ENCODE measurements at places on chromosomes 5 and 9. TPM values are rescaled to one million over a fixed set of nuclear protein-coding genes. Genes with fewer than 3 reads are reported as not detected.

DNA sequence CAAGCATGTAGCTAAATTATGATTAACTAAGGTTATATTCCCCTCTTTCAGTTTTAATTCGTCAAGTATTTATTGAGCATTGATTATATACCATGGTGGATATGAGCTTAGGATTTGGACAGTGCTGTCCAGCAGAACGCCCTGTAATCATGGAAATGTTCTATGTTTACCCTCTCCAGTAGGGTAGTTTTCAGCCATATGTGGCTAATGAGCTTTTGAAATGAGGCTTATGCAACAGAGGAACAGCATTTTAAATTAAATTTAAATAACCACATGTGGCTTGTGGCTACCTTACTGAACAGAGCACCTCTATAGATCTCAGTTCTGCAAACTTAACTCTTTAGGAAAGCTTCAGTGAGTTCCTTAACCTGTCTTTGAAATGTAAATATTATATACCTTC lies 59.1 kb downstream of the JMY start:
- DNase-seq = no peak

DNA sequence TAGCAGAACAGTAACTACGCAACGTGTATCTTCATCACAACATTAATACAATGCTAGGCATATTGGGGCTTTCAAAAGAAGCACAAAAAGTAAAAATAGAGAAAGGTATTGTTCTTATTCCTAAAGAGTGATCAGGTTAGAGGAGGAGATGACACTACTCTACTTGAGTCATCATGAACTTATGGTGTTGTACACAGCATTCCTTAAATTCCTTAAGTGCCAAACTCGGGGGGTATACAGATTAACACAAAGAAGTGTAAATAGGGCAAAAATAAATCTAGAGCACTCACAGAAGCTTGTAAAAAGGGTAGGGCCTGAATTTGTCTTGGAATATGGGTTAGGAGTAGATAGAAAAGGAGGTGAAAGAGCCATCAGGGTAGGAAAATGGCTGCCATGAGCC lies 308.0 kb upstream of the DAP start:
- DNase-seq = no peak

DNA sequence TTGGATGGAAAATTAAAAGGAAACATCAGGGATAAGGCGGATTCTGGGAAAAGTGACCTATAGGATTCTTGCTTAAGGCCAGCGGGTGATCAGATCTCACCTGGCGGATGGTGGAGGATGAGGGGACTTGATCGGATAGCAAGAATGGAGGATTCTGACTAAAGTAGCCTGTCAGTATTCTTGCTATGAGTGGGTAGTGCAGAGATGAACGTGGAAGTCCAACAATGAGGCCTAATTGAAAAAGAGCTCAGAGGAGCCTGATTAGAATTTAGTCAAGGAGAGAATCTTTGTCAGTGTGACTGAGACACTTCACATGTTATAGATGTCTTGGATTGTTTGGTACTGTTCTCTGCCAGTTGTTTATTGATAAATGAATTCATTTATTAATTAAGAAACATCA lies 24.9 kb downstream of the CAST start:
- DNase-seq = no peak

DNA sequence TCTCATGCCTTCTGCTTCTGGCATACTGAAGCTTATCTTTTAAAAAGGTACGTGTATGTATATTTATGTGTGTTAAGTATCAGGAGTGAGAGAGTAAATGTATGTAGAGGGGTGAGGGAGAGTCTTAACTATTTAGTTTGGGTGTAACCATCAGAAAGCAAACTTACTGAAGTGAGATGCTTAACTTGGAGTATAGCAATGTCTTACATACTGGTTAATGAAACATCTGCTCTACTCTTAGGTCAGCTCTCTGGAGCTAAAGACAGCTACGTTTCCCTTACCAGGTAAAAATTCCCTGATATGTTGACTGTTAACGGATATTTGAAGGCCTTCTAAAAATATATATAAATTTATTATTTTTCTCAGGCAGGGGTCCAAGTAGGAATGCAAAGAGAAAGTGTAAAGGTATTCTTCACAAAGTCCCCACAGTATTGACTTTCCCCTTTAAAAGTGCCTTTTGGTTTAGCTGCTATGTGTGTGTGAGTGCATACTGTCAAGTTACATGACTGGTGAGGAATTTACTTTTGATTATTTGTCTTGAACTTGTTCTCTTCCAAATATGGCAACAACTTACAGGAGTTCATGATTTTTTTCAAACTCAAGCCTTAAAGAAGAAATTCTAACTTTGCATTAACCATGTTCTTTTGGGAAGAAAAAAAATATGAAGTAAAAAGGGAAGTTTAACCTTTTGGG lies 12.3 kb upstream of the C5orf24 start:
- DNase-seq = no peak

DNA sequence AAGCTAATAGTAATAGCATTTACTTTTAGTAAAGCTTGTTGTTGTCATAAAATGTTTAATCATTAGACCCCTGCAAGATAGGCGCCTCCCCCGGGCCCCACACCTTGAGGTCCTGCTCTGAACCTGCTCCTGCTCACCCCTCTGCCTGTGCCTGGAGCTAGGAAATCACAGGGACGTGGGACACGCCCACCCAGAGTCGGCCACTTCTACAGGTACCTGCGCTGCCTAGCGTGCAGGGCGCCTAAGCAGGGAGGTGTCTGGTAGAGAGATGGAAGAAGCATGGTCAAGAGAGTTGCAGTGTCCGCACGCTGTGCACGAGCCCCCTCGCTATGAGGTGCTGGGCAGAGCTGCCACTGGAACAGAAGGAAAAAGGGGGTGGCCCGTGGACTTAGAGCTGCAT lies 52.6 kb downstream of the HINT1 start:
- no peak for DNase-seq

DNA sequence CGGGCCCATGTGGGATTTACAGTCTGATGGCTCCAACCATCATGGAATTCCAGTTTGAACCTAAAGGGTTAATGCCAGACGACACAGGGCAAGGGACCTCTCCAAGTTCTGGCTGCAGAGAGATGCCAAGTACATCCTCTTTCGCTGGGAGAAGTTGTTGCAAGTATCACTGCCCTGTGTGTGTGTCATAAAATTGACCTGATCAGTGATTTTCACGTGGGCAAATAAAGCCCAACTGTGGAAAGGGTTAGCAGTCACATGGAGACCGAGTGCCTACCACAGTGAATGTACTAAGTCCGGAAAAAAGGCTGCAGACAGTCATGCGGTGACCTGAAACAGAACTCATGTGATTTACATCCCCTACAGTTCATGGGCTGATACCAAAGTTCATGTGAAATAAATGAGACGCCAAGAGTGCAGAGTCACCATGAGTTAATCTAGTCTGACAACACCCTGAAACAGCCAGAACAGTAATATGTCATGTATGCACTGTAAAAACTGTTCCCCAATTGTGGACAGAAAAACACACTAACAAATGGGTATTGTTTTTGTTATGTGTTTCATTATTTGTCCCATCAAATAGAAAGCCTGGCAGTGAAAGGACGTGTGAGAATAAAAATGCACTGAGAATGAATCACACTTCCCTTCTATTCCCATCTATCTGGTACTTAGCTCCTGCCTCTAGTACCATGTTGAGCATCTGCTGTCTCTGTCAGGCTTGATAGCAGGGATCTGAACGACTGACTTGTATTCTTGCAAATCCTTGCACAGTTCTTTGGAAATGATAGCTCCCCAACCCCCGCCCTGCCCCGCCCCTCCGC lies 115.7 kb downstream of the SUSD1 start:
- peak; percentile 99 for DNase-seq

DNA sequence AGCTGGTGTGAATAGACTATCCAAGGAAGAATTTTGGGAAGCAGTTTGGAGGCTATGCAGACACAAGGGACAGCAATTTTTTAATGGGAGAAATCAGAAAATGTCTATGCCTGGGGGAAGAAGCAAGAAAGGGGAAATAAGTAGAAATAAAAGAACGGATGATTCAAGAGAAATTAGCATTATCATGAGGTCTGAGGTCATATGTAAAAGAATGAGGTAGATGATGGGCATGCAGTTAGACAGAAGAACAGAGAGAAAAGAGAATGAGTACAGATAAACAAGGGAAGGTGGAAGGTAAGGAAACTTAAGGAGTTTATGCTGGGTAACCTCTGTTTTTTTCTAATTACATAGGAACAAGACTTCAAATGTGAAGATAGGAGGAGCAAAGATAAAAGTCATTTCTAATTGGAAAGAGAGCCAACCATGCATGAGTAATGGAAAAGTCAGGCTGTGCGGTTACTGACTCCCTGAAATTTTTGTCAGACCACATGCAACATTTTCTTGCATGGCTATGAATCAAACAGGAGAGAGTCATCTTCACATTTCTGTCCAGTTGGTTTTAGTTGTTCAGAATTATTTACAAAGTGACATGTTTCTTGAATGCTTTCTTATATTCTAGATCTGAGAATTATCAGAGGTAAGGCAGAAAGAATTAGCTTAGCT lies 101.0 kb upstream of the PIK3R1 start:
- DNase-seq = no peak

GRCh38 chr5:131252824-131253171 lies 11.1 kb upstream of the CDC42SE2 start:
- DNase-seq = peak; percentile 16

- no peak for DNase-seq
Measured at GRCh38 chr5:92567831-92568450, 1013.1 kb downstream of the NR2F1-AS1 start.

Gene QRFP
- 0.36 TPM for polyA plus RNA-seq

GRCh38 chr9:2267181-2267745 lies 252.1 kb downstream of the SMARCA2 start:
- no peak for DNase-seq

Gene LCN15
- polyA plus RNA-seq = 14.0 TPM

DNA sequence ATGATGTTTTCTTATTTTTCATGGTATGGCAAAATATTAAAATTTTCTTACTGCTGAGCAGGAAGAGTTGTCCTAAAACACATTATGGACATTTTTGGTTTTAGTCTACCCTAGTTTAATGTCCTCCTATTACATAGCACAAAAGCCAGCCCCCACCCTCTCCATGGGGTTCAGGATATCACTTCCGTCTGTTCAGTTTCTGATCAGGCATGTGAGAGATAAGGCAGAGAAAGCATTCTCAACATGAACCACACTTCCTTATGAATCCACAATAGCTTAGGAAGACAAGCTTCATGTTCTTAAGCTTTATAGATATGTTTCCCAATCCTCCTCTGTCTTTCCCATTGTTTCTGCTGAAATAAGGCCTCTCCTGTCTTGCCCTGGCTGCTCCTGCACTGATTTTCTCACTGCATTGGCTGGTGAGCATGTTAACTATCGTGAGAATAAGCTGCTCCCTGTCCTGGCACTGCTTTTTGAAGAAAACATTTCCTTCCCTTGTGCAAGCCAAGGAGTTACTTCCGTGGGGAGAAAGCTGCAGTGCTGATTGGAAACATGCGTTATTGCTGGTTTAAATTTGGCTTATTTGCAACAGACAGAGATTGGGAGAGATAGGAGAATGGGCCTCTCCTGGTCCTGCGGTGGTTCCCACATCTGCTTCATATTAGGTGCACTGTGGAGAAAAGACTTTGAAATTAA lies 260.3 kb upstream of the RPS23 start:
- DNase-seq = no peak

Gene HAVCR1
- polyA plus RNA-seq = 0.48 TPM

DNA sequence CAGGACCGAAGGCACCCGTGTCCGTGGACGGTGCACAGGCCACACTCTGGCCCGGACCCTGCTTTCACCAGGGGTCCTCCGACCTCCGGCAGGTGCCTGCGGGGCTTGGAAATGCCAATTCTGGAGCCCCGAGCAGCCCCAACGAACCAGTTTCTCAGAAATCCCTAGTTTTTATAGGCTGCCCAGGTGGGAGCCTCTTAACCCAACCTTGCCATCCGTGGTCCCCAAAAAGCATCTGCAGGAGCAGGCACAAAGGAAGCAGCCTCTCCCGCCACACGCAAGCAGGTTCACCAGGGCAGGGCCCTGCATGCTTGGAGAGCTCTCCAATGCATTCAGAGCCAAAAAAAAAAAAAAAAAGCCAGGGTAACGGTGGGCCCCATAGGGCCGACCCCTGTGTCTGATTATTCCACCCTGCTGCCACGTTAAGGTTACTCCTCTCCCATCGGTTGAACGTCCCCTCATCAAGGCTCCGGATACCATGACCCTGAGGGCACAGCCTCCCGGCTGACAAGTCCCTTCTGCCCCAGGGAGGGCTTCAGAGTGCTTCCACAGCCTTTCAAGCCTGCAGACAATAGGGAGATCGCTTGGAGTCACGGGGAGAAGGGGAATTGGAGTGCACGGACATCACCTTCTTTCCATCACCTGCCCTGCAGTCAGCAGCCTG lies 796 bp upstream of the TPRN start:
- DNase-seq = no peak

Gene JAKMIP2
- polyA plus RNA-seq = 3.1 TPM

Gene PKN3
- 5.5 TPM for polyA plus RNA-seq

Gene BAAT
- 0.60 TPM for polyA plus RNA-seq

Gene ENTPD8
- polyA plus RNA-seq = 14.2 TPM

Gene POLR3G
- polyA plus RNA-seq = 2.7 TPM

DNA sequence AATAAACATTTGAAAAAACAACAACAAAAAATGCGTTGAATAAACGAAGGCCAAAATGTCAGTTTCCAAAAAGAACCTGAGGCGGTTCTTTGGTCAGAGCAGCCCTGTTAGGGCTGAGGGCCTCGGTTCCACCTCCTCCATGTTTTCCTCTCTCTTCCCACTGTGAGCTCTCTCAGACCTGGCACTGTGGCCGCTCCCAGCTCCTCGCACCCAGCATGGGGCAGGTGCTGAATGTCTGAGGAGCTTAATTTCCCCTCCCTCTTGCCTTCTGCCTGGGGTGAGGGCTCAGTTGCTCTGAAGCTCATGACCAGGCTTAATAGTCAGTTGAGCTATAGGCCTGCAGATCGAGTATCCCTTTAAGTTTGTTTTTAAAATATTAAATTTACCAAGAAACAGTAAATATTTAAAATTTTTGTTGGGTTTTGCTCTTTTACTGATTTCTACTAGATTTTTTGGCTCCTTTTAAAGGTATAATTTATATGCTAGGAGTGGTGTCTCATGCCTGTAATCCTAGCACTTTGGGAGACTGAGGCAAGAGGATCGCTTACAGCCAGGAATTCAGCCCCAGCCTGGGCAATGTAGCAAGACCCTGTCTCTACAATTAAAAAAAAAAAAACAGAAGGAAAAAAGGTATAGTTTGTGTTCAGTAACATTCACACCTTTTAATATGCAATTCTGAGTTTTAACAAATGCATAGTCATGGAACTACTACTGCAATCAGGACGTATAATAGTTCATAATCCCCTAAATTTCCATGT lies 28.1 kb downstream of the DAPK1 start:
- no peak for DNase-seq

Gene GNG10
- polyA plus RNA-seq = 51.5 TPM

Gene BARHL1
- 0.01 TPM for polyA plus RNA-seq

DNA sequence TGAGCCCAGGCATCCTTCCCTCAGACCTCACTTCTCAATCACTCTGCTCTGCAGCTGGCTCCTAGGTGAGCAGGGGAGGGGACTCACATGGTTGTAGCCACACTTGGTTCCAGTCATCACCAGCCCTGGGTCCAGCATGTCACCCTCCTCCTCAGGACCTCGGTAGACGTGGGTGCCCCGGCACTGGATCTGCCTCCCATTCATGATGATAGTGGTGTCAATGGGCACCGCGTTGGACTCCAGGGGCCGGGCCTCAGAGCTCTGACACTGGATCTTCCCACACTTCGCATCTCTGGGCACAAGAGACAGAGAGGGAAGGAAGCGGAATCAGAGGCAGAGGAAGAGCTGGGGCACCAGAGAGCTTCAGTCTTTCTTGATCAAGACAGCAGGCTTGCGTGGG lies 32.9 kb downstream of the NIPAL4 start:
- no peak for DNase-seq
